Mucosa of gallbladder (tissue), 1 donor: ENCODE measurements at places on chromosomes 2 and 18. TPM values are rescaled to one million over a fixed set of nuclear protein-coding genes. Genes with fewer than 3 reads are reported as not detected.

Gene CD302
- 34.6 TPM for total RNA-seq

Gene RETREG2
- 116 TPM for total RNA-seq

Gene STAT4
- 4.8 TPM for total RNA-seq

Gene ZNF385B
- 3.2 TPM for total RNA-seq

Gene GMPPA
- 49.2 TPM for total RNA-seq

Gene MATN3
- total RNA-seq, result 0.89 TPM

Gene PIEZO2
- 1.5 TPM for total RNA-seq

Gene CCBE1
- total RNA-seq, result 0.75 TPM

Gene ABCG8
- total RNA-seq, result 2.6 TPM

Gene SCN2A
- total RNA-seq, result 1.7 TPM

Gene MC5R
- total RNA-seq, result not detected

Gene CRYGD
- total RNA-seq, result not detected

Gene MLPH
- total RNA-seq, result 222 TPM

Gene TMEM182
- total RNA-seq, result 4.9 TPM

Gene MRPS5
- 54.0 TPM for total RNA-seq

Gene COL4A3
- 16.0 TPM for total RNA-seq

Gene FSHR
- total RNA-seq, result 0.20 TPM

Gene GDF7
- total RNA-seq, result 2.5 TPM

Gene IFIH1
- 15.9 TPM for total RNA-seq

Gene STK25
- total RNA-seq, result 158 TPM

Gene ST6GAL2
- 28.3 TPM for total RNA-seq

Gene NEUROD1
- not detected for total RNA-seq

Gene FTCDNL1
- total RNA-seq, result 3.1 TPM

Gene LIMS4
- total RNA-seq, result 2.8 TPM

Gene TYW5
- 6.5 TPM for total RNA-seq

Gene SMAD7
- total RNA-seq, result 20.0 TPM
